Stimulated activated CD8-positive, alpha-beta memory T cell treated with anti-CD3 and anti-CD28 coated beads, Interleukin-4, amount 100 ng/mL, for 1 hour (primary cell): ENCODE measurements at places on chromosomes 5 and 9.

- DNase-seq = no peak
These were observed 60.3 kb upstream of the PCSK1 start for GRCh38 chr5:96493219-96493790.

- DNase-seq = no peak
These were observed 4.3 kb downstream of the CAAP1 start for GRCh38 chr9:26888271-26888670.

- no peak for DNase-seq
These were observed 15.1 kb downstream of the CARTPT start for GRCh38 chr5:71734141-71734540.

GRCh38 chr5:73844165-73844564, 218.2 kb downstream of the ARHGEF28 start:
- DNase-seq = no peak

DNA sequence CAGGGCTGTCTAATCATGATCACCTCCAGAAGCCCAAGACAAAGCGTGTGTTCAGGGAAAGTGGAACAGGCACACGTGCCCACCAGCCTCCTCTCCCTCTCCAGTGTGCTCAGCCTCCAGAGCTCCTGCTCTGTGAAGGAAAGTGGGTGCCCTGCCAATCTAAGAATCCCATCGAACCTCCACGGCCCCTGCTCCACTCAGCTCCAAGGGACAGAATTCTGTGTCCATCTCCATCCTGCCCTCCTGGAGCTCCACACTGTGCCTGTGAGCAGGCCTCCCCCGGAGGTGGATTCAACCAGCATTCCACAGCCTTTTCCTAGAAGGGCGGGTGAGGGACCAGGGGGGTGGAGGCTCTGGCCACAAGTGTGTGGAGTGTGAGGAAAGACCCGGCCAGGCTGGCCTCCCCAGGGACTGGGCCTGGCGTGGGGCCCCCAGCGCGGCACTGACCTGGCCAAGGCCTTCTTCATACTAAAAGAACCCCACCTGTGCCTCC, 6.0 kb downstream of the EEIG1 start:
- no peak for DNase-seq

- DNase-seq = no peak
These were observed 203.3 kb downstream of the KCNN2 start for GRCh38 chr5:114565139-114565538.

DNA sequence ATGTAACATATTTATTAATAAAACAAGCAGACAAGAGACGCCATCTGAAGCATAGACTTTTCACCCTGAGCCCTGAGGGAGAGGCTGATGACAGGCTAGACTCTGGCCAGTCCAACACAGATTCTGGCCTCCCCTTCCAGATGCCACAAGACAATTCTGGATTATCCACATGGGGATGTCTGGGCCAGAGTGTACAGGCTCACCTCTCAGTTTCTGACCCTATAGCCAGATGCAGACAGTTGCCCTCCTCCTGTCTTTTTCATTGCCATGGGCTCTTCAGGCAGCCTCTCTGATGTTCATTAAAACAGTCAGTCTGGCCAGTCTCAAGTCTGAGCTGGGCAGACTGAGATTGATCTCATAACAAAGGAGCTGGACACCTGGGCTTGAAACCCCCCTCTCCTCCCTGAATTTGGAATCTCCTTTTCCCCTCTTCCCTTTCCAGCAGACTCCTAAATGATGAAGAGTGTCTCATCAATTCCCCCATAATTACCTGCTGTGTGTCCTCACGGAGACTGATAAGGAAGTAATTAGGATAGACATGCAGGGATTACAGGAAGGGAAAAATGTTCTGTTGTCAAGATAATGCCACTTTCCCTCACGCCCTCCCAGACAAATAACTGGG, 89.6 kb downstream of the ASTN2 start:
- no peak for DNase-seq

- DNase-seq = no peak
These were observed 133.9 kb downstream of the C9orf50 start for GRCh38 chr9:129486756-129487657.

DNA sequence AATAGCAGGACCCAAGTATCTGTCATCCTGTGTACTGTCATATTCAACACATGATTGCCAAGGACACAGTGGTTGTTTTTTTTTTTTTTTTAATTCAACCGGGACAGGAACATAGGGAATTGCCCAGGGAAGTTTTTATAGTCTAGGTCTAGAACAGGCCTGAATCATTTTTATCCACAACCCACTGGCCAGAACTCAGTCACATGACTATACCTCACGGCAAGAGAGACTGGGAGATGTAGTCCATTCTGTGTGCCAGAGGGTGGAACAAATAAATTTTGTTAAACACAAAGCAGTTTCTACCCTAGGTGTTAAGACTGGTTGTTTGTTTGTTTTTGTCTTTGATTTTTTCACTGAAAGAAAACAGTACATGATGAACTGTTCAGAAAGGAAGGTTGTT, 105.8 kb upstream of the SMARCA2 start:
- DNase-seq = no peak

GRCh38 chr5:124596595-124597421, 149.6 kb downstream of the ZNF608 start:
- DNase-seq = no peak

DNA sequence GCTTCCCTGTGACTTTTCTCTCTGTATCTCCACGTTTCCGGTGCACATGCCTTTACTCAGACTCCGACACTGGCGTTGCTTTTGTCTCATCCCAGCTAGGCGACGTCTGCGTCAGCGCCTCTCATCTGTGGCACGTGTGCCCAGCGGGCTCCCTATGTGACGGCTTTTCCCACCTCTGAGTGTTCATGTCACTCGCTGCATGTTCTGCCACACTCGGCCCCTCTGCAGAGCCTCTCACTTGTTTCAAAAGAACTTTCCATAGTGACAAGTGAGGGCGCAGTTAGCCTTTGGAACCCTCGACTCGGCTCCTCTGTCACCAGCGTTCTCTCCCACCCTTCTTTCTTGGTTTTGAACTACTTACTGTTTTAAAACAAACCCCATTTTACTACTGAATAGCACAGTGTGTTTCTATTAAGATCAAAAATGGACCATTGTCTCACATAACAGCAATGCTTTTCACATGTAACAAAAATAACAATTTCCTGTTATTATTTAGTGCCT, 113.4 kb upstream of the CACNA1B start:
- DNase-seq = no peak

GRCh38 chr5:134906811-134907210, 1.9 kb downstream of the PCBD2 start:
- DNase-seq = no peak

GRCh38 chr9:101567725-101568350, 26.9 kb downstream of the PPP3R2 start:
- DNase-seq = no peak

GRCh38 chr9:124297551-124297901, 39.8 kb downstream of the NEK6 start:
- DNase-seq = no peak

GRCh38 chr5:82560969-82561368, 282.8 kb upstream of the RPS23 start:
- DNase-seq = no peak
